ENCODE measurements at places on chromosomes 7 and 10.

GRCh38 chr7:93044147-93044810 is 73.5 kb downstream of the SAMD9 start:
- ATAC-seq = no peak

DNA sequence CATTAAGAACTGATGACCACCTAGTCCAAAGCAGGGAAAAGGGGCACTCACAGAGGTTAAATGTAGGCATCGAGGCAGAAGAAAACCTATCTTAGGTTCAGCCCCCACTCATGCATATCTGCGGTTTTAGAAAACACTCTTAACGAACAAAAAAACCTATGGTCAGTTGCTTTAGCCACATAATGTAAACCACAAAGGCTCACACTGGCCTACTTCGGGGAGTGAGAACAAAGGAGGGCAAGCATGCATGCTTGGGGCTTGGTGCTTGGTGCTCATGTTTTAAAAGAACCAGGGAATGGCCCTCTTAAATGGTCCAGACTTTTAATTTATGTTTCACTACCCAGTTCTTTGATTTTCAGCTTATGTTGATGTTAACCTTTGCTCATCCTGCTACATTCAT is 14.2 kb downstream of the INSYN2A start:
- no peak for ATAC-seq

DNA sequence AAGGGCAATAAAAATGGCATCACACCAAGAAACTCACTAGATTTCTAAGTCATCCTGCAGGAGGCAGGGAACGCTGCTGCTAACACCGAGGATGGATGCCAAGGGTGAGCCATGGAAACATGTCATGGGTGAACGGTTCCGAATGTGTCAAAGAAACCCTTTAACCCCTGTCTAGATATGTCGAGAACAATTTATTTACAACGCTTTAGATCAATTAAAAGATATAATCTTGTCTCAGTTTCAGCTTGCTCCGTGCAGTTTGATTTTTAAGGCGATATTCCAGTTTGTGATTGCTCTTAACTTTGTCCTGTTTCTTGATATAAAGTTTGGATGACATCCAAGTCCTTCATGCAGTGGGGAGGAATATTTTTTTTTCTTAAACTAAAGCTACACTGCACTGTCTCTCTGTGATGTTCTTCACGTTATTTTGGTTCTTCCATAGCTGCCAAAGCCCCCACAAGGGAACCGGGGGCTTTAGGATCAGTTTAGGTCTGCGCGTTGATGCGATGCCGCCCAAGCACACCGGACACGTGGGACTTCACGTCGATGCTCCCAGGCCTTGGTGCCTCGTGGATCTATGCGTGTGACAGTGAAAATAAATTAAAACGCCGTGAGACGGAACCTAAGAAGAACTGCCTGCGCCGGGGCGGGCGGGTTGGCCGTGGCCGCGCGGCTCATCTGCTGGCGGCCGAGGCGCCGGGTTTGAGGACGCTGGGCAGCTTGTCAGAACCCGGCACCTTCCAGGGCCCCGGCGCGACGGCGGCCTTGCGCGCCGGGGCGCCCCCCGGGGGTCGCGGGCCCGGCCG is 220.3 kb downstream of the PHTF2 start:
- ATAC-seq = peak; percentile 4

GRCh38 chr7:49774459-49775064 is 1.1 kb downstream of the VWC2 start:
- no peak for ATAC-seq

- ATAC-seq = peak; percentile 59
These were observed 127.8 kb downstream of the CELF2 start for GRCh38 chr10:11145495-11145855.

- ATAC-seq = no peak
These were observed 73.3 kb downstream of the ARID5B start for GRCh38 chr10:61974601-61975390.

- no peak for ATAC-seq
These were observed 10.4 kb downstream of the SYPL1 start for GRCh38 chr7:106101726-106102125.

GRCh38 chr10:84293574-84294016 is 34.8 kb upstream of the CCSER2 start:
- ATAC-seq = peak; percentile 25

- no peak for ATAC-seq
These were observed 35.6 kb upstream of the LOXL4 start for GRCh38 chr10:98303569-98303968.

DNA sequence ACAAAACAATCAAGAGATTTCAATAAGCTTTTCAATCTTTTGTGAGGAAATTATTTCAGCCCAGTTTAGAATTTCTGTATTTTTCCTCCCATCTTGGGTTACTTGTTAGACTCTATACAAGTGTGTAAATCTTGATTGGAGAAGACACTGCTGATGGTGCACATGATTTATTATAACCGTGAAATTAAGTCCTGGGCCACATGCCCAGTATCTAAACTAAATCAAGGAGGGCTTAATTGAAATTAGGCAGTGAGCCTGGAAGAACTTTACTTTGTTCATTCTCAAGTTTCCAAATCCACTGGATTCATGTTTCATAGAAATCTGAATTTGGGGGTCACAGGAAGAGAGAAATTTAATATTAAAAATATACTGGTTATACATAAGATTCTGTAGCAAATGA is 44.5 kb downstream of the CSTF2T start:
- no peak for ATAC-seq

- ATAC-seq = no peak
These were observed 4.1 kb upstream of the GAD2 start for GRCh38 chr10:26212511-26212910.

- ATAC-seq = no peak
These were observed 119.2 kb downstream of the ADCYAP1R1 start for GRCh38 chr7:31171216-31171785.

DNA sequence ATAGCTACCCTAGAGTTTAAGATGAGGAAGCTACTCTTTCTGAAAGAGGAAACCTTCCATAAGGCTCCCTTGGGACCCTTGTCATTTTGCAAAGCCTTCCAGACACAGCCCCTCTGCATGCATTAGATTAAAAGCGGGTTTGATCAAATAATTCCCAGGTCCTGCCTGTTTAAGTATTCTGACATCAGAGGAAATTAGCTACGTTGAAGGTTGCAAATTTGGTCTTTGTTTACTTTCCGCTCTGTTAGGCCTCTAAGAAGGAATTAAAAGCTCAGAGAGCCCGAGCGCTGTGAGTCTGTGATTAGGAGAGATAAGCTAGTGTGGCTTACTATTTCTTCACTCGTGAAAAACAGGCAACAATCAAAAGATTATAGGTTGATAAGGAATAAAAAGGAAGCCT is 1.4 kb upstream of the THSD7A start:
- no peak for ATAC-seq

DNA sequence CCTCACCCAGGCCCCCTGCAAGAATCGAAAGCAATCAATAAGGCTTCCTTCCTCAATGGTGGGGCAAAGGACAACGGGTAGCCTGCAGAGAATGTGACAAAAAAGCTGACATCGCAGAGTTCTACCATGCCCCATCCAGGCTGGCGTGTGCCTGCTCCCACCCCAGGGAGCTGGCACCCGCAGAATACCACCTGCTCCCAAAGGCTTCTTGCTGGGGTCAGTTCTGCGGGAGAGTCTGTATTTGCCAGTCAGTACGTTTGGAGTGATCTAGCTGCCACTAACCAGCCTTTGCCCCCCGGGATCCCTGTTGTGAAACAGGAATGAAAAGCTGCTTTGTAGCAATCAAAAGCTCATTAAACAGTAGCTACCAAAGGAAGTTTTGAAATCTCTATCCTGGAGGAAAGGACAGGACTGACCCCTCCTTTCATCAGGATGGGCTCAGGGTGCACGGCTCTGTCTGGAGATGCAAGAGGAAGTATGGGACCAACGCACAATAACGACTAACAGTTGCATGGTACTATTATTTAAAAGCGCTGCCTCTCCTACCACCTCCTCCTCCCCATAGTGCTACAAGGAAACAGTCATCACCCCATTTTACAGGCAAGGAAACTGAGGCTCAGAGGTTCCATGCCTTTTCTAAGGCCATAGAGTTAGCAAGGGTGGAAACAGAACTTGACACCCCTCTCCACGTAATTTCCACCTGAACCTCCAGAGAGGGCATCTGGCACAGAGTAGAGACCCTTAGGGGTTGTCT is 67.0 kb downstream of the FGFR2 start:
- no peak for ATAC-seq

- no peak for ATAC-seq
These were observed 73.6 kb upstream of the DNAJB6 start for GRCh38 chr7:157263156-157263555.

DNA sequence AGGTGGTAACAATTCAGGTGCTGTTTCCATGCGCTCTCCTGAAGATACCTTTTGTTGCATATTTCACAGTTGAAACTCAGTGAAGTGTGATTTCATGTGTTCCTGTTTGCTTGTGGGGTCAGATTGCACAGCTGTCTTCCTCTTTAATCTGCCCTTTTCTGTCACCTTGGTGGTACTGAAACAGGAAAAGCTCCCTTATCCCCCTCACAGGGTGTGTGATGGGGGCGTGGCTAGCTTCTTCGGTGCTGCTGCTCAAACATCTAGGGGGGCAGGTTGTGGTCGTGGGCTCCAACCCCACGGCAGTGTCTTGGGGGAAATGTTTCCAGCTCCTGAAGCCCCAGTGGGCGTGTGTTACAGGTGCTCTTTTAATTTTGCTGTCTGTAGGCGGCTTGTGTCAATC is 107.4 kb upstream of the KLF14 start:
- ATAC-seq = no peak

GRCh38 chr7:23418046-23418445 is 52.2 kb downstream of the IGF2BP3 start:
- no peak for ATAC-seq

DNA sequence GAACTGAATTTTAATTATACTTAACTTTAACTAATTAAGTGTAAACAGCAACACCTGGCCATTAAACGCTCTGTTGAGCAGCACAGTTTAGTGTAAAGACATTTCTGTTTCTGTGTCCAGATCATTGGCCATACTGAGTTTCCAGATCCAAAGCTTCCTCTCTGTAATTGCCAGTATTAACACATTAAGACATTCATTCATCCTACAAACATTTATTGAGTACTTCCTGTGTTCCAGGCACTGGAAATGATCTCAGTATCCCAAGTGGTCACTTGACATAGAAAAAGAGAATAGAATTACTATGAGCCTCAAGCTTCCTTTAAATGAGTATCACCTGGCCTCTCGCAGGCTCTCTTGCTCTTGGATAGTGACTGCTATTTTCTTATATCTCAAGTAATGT is 618.1 kb downstream of the SORCS3 start:
- ATAC-seq = no peak

- ATAC-seq = no peak
These were observed 260.5 kb upstream of the MKLN1 start for GRCh38 chr7:131067220-131067619.

GRCh38 chr10:52933748-52934147 is 161.2 kb upstream of the MBL2 start:
- no peak for ATAC-seq

GRCh38 chr10:112393827-112394226 is 19.9 kb downstream of the ACSL5 start:
- ATAC-seq = no peak

DNA sequence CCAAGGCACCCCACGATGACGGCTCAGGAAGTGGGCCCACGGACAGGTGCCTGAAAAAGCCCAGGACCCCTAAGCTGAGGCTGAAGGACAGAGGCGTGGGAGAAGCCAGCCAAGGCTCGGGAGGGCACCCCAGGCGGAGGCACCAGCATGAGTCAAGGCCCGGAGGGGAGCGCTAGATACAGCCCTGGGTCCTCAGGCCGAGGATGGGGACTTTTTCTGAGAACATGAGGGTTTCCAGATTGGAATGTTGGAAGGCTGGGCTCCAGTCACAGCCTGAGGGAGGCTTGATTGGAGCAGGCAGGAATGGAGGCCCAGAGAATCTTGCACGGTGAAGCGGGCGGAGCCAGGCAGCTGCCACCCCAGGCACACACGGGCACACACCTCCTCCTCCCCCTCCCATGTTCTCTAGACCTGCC is 19.0 kb upstream of the ELFN1 start:
- ATAC-seq = no peak

- ATAC-seq = peak; percentile 49
These were observed 45.9 kb upstream of the BET1 start for GRCh38 chr7:94050046-94050445.

- ATAC-seq = no peak
These were observed 63.9 kb upstream of the CHST15 start for GRCh38 chr10:124157271-124157681.

- ATAC-seq = no peak
These were observed 1.5 kb downstream of the FAM131B start for GRCh38 chr7:143360788-143361551.

DNA sequence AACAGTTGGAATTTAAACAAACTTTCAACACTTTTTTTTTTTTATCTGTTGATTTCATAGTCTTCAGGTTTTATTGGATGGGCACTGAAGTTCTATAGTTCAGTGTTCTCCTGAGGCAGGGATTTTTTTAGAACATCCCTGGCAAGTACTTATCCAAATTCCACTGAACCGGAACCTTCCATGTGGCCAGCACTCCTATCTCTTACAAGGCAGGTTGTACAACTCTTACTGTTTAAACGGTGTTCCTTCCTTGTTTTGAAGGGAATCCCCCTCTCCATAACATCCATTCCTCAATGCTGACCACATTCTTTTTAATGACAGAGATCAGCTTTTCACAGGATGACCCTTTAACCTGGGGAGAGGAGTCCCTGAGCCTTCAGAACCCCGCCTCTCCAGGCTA is 238.9 kb upstream of the CTBP2 start:
- ATAC-seq = no peak

- no peak for ATAC-seq
These were observed 26.5 kb downstream of the KIAA1217 start for GRCh38 chr10:24235471-24235870.

DNA sequence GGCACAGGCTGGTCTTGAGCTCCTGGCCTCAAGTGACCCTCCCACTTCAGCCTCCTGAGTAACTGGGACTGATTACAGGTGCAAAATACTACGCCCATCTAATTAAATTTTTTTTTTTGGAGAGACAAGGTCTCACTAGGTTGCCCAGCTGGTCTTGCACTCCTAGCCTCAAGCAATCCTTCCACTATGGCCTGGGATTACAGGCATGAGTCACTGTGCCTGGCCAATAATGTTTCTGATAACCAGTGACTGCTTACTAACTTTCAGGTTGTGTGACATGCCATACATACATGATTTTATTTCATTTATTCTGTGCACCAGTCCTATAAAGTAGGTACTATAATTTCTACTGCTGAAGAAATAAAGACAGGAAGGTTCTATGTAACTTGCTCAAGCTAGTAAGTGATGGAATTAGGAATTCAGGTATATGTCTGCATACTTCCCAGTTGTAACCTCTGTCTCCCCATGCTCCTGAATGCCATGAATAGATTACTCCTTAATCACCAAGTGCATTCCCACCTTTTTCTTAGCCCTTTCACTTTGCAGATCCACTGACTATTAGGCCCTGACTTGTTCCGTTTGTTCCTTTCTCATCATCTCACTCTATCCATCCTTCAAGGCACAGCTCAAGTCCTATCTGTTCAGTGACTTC is 28.1 kb downstream of the MCU start:
- no peak for ATAC-seq

- ATAC-seq = no peak
These were observed 233.1 kb upstream of the FERD3L start for GRCh38 chr7:19378345-19378714.

GRCh38 chr10:91006001-91006751 is 85.3 kb upstream of the ANKRD1 start:
- peak; percentile 60 for ATAC-seq

GRCh38 chr10:103921750-103922195 is 3.8 kb upstream of the STN1 start:
- no peak for ATAC-seq

- ATAC-seq = no peak
These were observed 13.8 kb downstream of the GRK5 start for GRCh38 chr10:119221201-119221600.

- no peak for ATAC-seq
These were observed 155.6 kb downstream of the ANLN start for GRCh38 chr7:36545291-36545690.
